CD4-positive, alpha-beta T cell treated with Interleukin-15 for 1 hour (primary cell): ENCODE measurements at places on chromosomes 13 and 19.

- peak; percentile 68 for DNase-seq
These were observed 43.1 kb downstream of the CYP4F22 start for GRCh38 chr19:15551293-15552004.

GRCh38 chr13:29707876-29708543, 112.5 kb upstream of the SLC7A1 start:
- peak; percentile 33 for DNase-seq

GRCh38 chr19:43754503-43755255, at the start of gene SMG9:
Gene SMG9 (minus strand): TSS chr19:43754962. CDS start chr19:43750741, 4,221 bp downstream.
- peak; percentile 98 for DNase-seq

DNA sequence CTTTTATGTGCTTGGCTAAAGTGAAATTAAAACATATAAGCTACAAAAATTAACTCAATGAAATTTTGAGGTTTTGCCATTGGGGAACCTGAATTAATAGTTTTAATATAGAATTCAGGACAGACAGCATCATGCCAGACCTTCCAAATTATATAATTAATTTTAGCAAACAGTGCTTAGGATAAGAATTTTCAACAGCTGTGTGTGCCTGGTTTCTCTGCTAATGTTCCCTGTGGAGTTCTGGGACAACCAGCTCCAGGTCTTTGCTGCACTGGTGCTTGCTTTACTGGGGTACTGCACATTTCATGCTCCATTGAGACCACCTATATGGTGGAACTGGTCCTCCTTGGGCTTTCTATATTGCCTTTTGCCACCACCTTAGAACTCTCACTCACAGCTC, 199.5 kb downstream of the NDFIP2 start:
- no peak for DNase-seq

DNA sequence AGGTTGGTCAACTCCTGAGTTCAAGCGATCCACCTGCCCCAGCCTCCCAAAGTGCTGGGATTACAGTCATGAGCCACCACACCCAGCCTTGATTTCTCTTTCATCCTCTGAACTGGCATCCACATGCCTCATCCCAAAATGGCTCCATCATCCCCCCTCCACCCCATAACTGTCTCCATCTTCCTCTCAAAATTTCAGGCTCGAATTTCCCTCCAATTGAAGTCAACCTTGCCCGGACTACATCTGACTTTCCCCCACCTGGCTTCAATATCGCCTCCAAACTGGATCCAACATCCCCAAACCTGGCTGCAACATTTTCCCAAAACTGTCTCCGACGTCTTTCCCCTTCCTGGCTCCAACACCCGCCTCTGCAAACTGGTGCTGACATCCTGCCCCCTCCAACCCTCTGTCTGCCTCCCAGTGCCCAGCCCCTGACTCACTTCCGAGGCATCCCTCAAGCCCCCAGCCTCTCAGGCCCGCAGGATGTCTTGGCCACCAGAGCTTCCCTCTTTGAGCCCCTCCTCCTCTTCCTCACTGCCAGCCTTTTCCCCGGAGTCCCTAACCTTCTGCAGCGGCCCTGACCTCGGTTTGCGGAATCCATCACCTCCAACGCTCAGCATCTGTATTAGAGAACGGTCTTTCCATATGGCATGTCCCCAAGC, 943 bp downstream of the EXOC3L2 start:
- DNase-seq, result no peak

DNA sequence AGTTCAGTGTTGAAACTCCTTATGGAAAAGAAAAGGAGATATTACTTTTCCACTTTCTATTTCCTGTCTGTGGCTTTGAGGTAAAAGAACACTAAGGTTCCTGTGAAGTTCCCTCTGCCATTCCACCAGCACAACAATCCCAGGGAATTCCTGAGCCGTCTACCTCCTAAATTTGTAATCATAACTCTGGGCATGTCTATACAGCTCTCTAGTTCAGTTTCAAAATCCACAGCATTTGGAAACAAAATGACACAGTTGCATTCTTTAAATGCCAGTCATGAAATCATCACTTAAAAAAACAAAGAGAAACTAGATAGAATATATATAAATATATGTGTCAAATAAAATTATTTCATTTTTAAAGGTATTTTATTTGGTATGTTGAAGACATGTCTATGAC, 9.0 kb upstream of the THSD1 start:
- no peak for DNase-seq

DNA sequence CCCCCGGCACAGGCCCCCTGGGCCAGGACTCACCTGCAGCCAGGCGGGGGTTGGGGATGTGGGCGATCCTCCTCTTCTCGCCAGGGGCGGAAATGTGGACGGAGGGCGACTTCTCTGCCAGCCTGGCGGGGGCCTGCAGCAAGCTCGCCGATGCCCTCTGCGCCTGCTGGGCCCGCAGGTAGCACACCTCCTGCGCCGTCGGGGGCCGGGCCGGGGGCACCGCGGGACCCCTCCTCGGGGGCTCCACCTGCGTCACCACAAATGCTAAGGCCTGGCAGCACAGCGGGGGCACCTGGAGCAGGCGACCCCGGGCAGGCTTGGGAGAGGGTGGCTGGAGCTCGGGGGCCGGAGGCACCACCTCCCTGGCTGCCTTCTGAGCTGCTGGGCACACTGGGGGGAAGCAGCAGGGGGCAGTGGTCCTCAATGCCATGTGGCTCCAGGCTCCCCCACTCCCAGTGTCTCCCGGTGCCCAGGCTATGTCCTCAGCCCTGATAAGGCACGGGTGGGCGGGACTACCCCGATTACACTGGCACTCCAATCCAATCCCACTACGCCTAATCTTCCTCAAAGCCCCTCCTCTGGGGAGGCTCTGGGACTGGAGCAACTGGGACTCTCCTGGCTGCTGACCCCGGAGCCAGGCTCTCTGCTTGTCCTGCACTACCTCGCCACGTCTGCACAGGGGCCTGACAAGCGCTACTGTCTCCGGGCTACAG, 11.6 kb upstream of the ATP8B3 start:
- no peak for DNase-seq

GRCh38 chr19:30640252-30640965, 268.2 kb downstream of the ZNF536 start:
- DNase-seq, result no peak
